Stimulated activated CD8-positive, alpha-beta memory T cell treated with anti-CD3 and anti-CD28 coated beads, Interleukin-2, amount 100 ng/mL, for 1 hour (primary cell): ENCODE measurements at places on chromosomes 1 and 21.

GRCh38 chr1:161367684-161368400 is at the start of gene CFAP126:
Gene CFAP126, minus strand, starts transcription at chr1:161367876. Its CDS starts 8 bp downstream, at chr1:161367868.
- DNase-seq: no peak

DNA sequence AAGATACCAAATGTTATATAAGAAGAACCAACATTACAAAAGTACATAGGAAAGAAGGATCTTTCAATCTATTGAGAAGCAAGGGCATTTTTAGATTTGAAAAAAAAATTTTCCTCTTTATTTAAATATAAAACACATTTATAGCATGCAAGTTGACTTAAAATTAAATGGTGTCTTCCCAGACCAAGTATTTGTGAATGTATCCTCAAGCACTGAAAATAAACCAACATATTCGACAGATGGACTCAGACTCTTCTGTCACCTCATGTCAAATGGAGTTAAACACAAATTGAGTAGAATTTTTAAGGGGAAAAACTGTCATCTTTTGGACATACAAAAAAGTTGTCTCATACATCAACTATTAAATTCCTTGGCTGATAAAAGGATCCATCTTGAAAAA is 77.0 kb upstream of the GNG4 start:
- DNase-seq: no peak

- no peak for DNase-seq
These were observed 51.2 kb downstream of the EXO1 start for GRCh38 chr1:241899210-241899609.

GRCh38 chr1:57963581-57963980 is 539.7 kb upstream of the DAB1 start:
- DNase-seq: no peak

DNA sequence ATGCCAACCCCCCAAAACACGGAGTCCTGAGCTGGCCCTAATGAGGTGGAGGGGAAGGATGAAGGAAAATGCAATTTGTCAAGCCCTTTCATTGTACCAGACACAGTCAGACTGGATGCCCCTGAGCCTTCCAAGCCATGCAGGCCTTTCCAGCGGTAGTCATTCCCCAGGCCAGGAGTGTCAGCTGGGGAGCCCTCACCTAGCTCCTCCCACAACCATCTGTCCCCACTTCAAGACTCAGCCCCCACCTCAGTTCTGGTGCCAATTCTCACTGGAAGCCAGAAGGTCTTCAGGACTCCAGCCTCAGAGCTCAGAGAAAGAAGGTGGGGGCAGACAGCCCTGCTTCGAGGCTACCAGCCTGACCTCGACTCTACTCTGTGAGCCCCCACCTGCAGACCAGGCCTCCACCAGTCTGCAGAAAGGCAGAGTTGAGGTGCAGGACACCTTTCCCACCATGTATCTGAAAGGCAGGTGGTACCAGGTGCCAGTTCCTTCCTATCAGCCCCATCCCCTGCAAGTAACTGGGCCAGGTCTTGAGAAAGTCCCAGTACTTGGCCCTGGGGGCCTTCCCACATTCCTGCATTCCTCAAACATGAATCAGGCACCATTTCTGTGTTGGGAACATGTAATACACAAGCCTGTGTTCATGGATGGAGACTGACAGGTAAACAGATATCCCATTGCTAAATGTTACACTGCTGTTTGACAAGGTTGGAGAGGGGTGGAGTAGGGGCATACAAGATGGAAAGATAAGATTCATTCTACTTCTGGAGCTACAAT is 180.6 kb upstream of the EDN2 start:
- DNase-seq: no peak

- no peak for DNase-seq
These were observed 50.2 kb downstream of the DPYD start for GRCh38 chr1:97870589-97870988.

DNA sequence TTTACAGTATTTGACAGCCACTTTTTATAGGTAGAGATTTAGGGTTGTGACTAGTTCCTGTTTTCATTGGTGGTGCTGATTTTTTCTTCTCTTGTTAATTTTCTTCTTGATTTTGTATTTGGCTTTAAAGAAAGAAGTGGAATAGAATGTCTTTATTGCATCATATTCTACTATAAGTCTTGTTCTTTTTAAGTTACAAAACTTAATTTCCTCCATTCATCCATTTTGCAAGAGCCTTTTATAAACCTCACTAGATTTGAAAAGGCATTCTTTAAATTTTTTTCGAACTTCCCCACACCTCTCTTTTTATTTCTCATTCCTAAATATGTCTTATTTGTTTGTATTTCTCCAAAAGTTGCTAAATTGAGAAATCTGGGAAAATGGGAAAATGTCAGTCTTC is 1368.6 kb upstream of the ADGRL4 start:
- DNase-seq: no peak

- DNase-seq: no peak
These were observed 14.0 kb upstream of the ETV3L start for GRCh38 chr1:157113631-157114030.
